Omental fat pad (tissue), 4 donors: ENCODE measurements at places on chromosomes 12 and 14. TPM values are rescaled to one million over a fixed set of nuclear protein-coding genes. Genes with fewer than 3 reads are reported as not detected.

The ANKRD33 gene
- not detected for total RNA-seq

The REM2 gene
- 0.82 TPM for total RNA-seq

DNA sequence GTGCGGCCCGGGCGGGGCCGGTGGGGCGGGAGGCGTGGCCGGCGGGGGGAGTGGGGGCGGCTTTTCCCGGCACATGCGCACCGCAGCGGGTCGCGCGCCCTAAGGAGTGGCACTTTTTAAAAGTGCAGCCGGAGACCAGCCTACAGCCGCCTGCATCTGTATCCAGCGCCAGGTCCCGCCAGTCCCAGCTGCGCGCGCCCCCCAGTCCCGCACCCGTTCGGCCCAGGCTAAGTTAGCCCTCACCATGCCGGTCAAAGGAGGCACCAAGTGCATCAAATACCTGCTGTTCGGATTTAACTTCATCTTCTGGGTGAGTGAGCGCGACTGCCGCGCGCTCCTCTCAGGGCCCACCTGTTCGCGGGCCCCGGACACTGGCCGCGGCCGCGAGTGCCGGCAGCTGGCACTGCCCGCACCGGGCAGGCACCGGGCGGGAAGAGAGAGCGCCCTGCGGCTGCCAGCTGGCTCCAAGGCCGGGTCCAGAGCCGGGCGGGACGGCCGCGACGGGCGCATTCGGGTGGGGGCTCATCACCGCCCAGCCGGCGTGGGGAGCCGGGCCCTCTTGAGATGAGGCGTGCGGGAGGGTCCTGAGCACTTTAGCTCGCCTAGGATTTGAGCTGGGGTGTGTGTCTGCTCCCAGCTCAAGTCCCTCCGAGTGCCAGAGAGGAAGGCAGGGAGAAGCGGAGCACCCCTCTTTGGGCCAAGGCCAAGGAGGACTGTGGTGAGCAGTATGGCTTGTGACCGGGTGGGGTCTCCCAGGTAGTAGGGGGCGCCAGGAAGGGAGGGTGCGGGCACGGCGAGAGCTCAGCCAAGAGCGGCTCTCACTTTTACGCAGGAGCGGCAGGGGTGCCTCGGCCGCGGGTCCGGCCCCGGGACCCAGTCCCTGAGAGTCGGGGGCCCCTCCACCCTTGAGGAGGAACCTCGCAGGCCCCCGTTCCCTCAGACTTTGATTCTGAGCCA lies at the start of gene CD9:
Gene CD9, plus strand, starts transcription at position 145 of the 957 bp plus-strand sequence. Its CDS starts 100 bp downstream, at position 245.
- DNase-seq, result no peak

GRCh38 chr12:80000831-80001230 lies 65.9 kb upstream of the PPP1R12A start:
- no peak for DNase-seq

- no peak for DNase-seq
Observed at GRCh38 chr14:99529899-99530298, 48.7 kb downstream of the CCNK start.

The BHLHE41 gene
- total RNA-seq, result 5.8 TPM

DNA sequence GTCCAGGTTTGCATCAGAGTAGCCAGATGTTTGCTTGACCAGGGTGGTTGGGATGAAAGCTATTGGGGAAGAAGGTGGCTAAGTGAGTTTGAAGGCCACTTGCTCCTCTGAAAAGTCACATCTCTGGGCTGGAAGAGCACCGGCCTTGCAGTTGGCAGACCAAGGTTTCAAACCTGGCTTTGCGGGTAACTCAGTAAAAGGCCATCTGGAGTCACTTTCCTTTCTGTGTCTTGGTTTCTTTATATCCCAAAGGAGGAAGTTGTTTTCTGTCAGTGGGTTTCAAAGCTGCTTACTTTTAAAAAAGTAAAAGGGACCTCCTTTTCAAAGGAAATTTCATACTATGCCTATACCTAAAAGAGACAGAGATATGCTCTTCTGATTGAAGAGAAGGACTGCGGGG lies 26.2 kb upstream of the CMA1 start:
- DNase-seq, result no peak

- DNase-seq, result peak; percentile 23
Observed at GRCh38 chr14:66507181-66507721, 696 bp upstream of the GPHN start.

The STAC3 gene
- 2.0 TPM for total RNA-seq

GRCh38 chr12:39341179-39341578 lies 101.7 kb downstream of the KIF21A start:
- no peak for DNase-seq

DNA sequence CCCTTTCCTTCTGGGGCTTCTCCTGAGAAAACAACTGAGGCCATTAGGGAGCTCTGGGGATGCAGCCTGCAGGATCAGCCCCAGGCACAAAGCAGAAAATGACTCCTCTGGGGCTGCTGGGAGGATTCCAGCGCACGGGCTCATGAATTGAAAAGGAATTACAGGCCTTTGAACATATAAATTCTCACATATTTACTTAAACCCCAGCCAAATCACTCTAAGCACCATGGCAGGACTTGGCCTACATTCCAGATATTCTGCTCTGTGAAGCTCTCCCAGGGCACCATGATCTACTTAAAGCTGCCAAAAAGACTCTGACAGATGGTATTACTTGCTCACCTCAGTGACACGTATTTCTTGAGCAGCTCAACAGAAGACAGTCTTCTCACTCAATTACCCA lies 87.2 kb downstream of the ZFC3H1 start:
- DNase-seq, result no peak

The CLEC4D gene
- total RNA-seq, result 1.1 TPM

- no peak for DNase-seq
Observed at GRCh38 chr14:57575482-57575881, 81.8 kb upstream of the CCDC198 start.

- DNase-seq, result no peak
Observed at GRCh38 chr12:53465679-53466078, 13.8 kb downstream of the PCBP2 start.

- DNase-seq, result no peak
Observed at GRCh38 chr12:50924131-50924438, 28.3 kb upstream of the HIGD1C start.

- DNase-seq, result no peak
Observed at GRCh38 chr12:116820064-116820656, 61.1 kb downstream of the HRK start.

GRCh38 chr12:62588916-62589315 lies 122.3 kb downstream of the MON2 start:
- no peak for DNase-seq

The COPS7A gene
- 51.2 TPM for total RNA-seq

GRCh38 chr14:58401587-58401986 lies 5.9 kb downstream of the TOMM20L start:
- DNase-seq, result no peak

The TGM1 gene
- 49.7 TPM for total RNA-seq

The RD3L gene
- not detected for total RNA-seq

- no peak for DNase-seq
Observed at GRCh38 chr14:50417853-50418252, 21.2 kb upstream of the CDKL1 start.

DNA sequence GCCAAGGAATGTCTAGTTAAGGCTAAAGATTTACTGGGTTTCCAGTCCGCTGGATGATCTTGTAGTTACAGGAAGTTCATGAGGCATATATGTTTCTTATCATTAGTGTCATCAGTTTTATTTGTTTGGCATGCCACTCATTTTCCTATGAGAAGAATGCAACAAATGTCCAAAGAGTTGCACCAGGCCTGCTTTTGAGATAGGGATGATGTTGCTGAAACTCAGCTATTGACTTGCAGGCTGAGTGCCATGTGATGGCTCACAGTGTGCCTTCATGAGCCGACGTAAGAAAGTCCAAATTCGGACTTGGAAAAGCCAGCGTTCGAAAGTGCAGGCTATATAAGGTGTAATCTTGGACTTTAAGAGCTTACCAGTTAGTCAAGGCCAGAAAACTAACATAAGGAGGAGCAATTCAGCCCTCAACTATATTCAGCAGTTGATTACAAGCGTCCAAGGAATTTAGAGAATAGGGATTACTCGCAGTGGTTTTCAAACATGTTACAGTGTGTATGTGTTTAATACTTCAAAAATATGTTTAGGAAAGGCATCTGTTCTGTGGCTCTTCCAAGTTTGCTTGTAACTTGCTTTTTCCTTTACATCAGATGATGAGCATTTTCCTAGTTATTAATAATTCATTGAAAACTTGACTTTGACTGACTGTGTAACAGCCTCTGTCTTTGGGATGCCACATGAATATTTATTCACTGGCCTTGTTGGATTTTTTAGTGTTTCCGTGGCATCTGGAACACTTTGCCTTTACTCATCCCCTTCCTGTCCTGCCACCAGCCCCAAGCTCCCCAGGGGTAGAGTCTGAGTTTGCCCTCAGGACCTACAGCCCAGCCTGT lies 101.3 kb downstream of the LGMN start:
- DNase-seq, result no peak

The KRT71 gene
- not detected for total RNA-seq

- DNase-seq, result no peak
Observed at GRCh38 chr12:45008211-45008610, 42.7 kb downstream of the DBX2 start.

The SMOC1 gene
- 1.0 TPM for total RNA-seq

DNA sequence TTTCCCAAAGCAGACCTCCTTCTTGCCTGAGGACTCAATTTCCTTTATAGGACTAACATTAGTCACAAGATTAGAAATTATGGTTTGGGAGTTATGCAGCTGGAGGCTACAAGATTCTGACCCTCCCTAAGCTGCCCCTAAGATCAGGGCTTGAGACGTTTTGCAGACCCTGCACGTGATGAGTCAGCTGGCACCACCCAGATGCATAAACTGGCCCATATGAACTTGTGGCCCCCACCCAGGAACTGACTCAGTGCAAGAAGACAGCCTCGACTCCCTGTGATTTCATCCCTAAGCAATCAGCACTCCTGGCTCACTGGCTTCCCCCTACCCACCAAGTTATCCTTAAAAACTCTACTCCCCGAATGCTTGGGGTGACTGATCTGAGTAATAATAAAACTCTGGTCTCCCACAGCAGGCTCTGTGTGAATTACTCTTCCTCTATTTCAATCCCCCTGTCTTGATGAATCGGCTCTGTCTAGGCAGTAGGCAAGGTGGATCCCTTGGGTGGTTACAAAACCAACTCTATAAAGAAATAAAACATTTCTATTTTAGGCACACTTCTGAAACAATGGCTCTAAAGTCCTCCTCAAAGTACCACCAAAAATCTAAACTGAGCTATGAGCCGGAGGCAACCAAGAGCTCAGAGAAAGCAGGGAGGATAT lies 233.4 kb downstream of the TMEM132D start:
- no peak for DNase-seq

- no peak for DNase-seq
Observed at GRCh38 chr14:88327497-88327896, 4.4 kb upstream of the KCNK10 start.

DNA sequence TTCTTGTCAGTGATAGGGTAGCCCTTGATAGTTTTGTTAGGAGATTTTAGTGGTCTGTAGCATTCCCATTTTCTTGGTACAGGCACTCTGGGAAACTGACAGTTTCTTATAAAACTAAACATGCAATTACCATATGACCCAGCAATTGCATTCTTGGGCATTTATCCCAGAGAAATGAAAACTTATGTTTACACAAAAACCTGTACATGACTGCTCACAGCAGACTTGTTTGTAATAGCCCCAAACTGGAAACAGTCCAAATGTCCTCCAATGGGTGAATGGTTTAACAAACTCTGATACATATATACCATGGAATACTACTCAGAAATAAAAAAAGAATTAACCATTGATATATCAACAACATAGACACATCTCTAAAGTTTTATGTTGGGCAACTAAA lies 75.5 kb downstream of the BORCS5 start:
- DNase-seq, result no peak

- no peak for DNase-seq
Observed at GRCh38 chr14:78358591-78358990, 188.4 kb downstream of the NRXN3 start.

DNA sequence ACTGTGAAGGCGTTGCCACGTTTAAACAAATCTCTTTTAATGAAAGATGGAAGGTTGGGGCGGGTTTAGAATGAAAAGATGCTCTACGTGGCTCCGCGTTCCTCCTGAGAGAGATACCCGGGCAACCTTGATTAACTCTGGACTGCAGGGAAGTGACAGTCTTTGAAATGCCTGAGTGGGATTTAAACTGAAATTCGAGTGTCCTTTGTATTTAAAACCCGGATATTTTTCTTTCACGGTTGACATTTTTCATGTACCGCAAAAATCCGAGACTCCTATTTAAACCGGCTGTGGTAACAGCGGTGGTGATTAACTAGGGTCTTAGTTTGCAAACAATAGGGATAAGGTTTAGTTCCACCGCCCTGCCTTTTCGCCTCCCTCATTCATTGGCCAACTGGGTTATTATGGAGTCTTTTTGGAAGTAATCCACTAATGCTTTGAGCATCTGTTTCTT lies 707 bp downstream of the G2E3 start:
- DNase-seq, result no peak

The ABHD4 gene
- 14.9 TPM for total RNA-seq

- no peak for DNase-seq
Observed at GRCh38 chr12:54136844-54137580, 51.8 kb downstream of the SMUG1 start.

The ZFYVE21 gene
- total RNA-seq, result 66.1 TPM

GRCh38 chr12:3310271-3311026 lies 180.6 kb upstream of the PRMT8 start:
- no peak for DNase-seq

The GPX2 gene
- not detected for total RNA-seq

- no peak for DNase-seq
Observed at GRCh38 chr12:110813285-110813684, 33.5 kb upstream of the CCDC63 start.

DNA sequence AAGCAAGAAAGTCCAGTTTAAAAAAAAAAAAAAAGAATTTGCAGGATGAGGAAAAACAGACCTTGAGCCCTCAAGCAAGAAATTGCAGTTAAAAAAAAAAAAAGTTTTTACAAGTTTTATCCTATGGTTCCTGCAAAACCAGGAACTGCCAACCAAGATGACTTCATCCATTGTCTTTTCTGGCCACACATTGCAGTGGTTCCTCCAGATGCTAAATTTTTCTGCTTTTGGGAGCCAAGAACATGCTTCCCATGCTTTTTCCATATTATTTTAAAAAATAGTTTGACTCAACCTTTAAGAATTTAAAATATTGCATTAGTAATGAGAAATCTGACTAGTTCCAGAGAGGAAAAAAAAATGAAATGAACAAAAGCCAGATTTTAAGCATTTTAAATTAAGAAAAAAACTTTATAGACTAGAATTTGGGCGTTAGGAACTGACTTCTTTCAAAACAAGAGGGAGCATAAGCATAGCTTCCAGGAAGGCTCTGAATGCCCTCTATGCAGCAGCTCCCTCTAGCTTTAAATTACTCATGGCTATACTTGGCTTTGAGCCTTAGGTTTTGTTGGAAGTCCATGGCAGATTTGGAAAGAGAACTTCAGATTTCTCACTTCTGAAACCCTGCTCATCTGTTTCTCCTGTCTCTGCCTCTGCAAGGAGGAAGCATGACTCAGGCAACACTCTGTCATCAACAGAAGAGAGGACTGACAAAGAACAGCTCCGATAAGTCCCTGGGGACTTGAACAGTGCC lies 124.5 kb downstream of the GPR65 start:
- DNase-seq, result no peak

The C14orf119 gene
- total RNA-seq, result 46.7 TPM

The SPTLC2 gene
- total RNA-seq, result 23.5 TPM

- no peak for DNase-seq
Observed at GRCh38 chr12:10191865-10192264, 13.0 kb downstream of the TMEM52B start.

The KRT3 gene
- not detected for total RNA-seq

The FLVCR2 gene
- total RNA-seq, result 25.6 TPM

- DNase-seq, result no peak
Observed at GRCh38 chr12:127411166-127411915, 855.6 kb upstream of the TMEM132C start.
